ENCODE measurements at places on chromosomes 5 and 9. TPM values are rescaled to one million over a fixed set of nuclear protein-coding genes. Genes with fewer than 3 reads are reported as not detected.

Gene SYNPO
- polyA plus RNA-seq, result 10.7 TPM

Gene CAMLG
- 10.0 TPM for polyA plus RNA-seq

Gene CDC20B
- polyA plus RNA-seq, result 0.03 TPM

Gene HTR1A
- polyA plus RNA-seq, result not detected

Gene PHYHD1
- 4.7 TPM for polyA plus RNA-seq

Gene MARCOL
- not detected for polyA plus RNA-seq

Gene STK32A
- polyA plus RNA-seq, result not detected

Gene IFNA13
- not detected for polyA plus RNA-seq

Gene SH3PXD2B
- 17.9 TPM for polyA plus RNA-seq

Gene ERGIC1
- 105 TPM for polyA plus RNA-seq

Gene PCDHGB4
- 1.6 TPM for polyA plus RNA-seq

Gene IL3
- polyA plus RNA-seq, result not detected

Gene GPX8
- 40.1 TPM for polyA plus RNA-seq

Gene INSYN2B
- 0.73 TPM for polyA plus RNA-seq

Gene SMIM27
- 21.9 TPM for polyA plus RNA-seq

Gene OSMR
- 33.3 TPM for polyA plus RNA-seq

Gene IRX1
- polyA plus RNA-seq, result 2.4 TPM

Gene DOK3
- 1.7 TPM for polyA plus RNA-seq

Gene BTNL8
- polyA plus RNA-seq, result not detected

Gene MEIKIN
- polyA plus RNA-seq, result not detected

Gene DMRT2
- not detected for polyA plus RNA-seq

Gene LCN9
- not detected for polyA plus RNA-seq

Gene CNOT6
- polyA plus RNA-seq, result 15.6 TPM

Gene TRAF2
- polyA plus RNA-seq, result 9.9 TPM

Gene GRIA1
- not detected for polyA plus RNA-seq

Gene FGF1
- 1.8 TPM for polyA plus RNA-seq

Gene ZNF622
- polyA plus RNA-seq, result 19.8 TPM

Gene STRBP
- polyA plus RNA-seq, result 7.4 TPM

Gene SLC6A7
- not detected for polyA plus RNA-seq

Gene ZFP2
- 0.32 TPM for polyA plus RNA-seq

Gene TSSK1B
- polyA plus RNA-seq, result 0.07 TPM

Gene ST8SIA4
- polyA plus RNA-seq, result 0.43 TPM

Gene APBA1
- polyA plus RNA-seq, result 0.89 TPM

Gene NIM1K
- polyA plus RNA-seq, result 0.07 TPM

Gene PTGS1
- 4.5 TPM for polyA plus RNA-seq
